ENCODE measurements at places on chromosomes 13 and 19.
A peak's percentile ranks its signal among the peaks of the same experiment; 100 is the strongest.

- DNase-seq = no peak
Observed at GRCh38 chr13:43119206-43119605, 95.8 kb downstream of the DNAJC15 start.

GRCh38 chr19:10852098-10852800 is 4.0 kb downstream of the C19orf38 start:
- DNase-seq = no peak

- no peak for DNase-seq
Observed at GRCh38 chr19:9132422-9132821, 5.7 kb upstream of the OR7G3 start.

DNA sequence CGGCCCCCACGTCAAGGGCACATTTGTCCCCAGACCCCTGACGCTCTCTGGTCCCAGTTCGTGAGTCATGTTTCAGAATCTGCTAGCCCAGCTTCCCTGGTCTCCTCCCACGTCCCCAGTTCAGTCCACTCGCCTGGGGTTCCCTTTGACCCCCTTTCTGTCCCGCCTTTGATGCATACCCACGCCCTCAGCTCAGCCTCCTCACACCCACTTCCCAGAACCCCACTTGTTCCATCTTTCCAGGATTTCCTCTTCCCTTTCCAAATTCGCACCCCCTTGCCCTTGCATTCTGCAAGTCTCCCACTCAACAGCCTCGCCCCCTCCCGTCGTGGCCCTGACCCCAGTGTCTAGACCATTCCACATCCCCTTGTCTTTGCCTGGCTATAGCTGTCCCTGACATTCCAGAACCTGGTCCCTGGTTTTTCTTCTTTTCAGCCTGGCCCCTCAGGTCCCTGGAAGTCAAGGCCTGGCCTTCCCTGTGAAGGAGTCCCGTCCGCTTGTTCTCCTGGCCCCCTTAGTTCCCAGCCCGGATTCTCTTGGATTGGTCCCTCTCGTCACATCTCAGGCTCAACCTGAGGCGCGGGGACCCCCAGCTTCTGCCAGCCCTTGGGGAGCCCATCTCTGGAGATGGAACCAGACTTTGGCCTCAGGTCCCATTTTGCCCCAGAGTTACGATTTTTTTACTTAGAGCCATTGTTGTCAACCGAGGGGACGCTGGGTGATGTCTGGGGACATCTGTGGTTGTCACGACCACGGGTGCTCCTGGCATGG is 1.3 kb downstream of the NCLN start:
- DNase-seq = no peak

GRCh38 chr13:113548778-113549621 is 35.6 kb upstream of the TFDP1 start:
- DNase-seq = no peak

GRCh38 chr13:107665926-107666458 is 549.3 kb downstream of the LIG4 start:
- no peak for DNase-seq

DNA sequence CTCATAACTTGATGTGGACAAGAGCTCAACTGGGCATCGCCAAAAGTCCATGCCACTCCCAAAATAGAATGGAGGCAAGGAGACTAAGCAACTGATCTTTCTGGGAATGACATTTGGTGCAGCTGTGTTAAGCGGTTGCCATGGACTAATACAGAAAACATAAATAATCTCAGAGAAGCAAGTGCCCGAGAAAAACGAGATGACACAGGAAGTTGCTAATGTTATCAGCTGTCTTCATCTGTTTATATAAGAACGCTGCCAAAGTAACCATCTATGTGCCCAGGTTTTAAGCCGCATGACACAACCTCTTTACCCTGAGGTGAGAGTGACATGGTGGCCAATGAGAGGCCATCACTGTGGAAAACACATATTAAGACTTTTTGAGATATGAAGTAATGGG is 54.9 kb upstream of the SACS start:
- no peak for DNase-seq

- peak; percentile 24 for DNase-seq
Observed at GRCh38 chr13:77919921-77920294, 1.3 kb upstream of the EDNRB start.

DNA sequence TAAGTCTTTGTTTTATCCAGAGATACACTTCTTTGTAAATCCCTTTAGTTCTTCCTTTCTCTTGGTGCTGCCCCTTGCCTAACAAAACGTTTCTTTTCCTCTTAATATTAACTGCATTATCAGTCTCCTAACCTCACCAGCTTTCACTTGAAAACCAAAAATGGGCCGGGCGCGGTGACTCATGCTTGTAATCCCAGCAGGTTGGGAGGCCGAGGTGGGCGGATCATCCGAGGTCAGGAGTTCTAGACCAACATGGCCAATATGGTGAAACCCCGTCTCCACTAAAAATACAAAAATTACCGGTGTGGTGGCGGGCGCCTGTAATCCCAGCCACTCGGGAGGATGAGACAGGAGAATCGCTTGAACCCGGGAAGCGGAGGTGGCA is 329.8 kb upstream of the MIR17HG start:
- DNase-seq = no peak

DNA sequence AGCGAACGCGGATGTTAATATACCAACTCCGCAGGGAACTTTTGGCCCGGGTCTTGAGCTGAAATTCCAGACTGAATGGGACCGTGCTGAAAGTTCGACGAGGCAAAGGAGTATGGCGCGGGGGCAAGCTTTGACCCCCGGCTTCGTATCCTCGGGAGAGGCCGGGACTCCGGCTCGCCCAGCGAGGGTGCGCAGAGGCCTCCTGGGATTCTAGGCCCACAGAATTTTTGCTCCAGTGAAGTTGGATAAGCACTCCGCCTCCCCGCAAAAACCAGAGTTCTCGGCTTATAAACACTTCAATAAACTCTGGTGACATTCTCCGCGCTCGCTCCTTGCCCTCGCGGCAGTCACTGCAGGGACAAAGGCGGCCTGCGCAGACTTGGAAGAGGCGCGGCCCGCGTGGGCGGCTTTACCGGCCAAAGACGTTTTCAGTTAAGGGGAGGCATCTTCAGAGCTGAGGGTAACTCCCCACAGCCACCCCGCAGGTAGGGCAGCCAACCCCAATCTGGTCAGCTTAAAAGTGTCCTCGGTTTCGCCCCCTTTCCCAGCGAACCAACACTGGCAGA is 112.6 kb downstream of the KCNRG start:
- DNase-seq = no peak

- no peak for DNase-seq
Observed at GRCh38 chr13:42626176-42626860, 52.4 kb downstream of the TNFSF11 start.

GRCh38 chr19:4061178-4061682 is 5.5 kb downstream of the ZBTB7A start:
- peak; percentile 67 for DNase-seq

Measured in iPS-NIHi11 (cell line).